ENCODE measurements at places on chromosomes 7 and 10. TPM values are rescaled to one million over a fixed set of nuclear protein-coding genes. Genes with fewer than 3 reads are reported as not detected.

Gene SPOCK2
- 0.86 TPM for total RNA-seq

Gene MNX1
- 9.5 TPM for total RNA-seq

Gene ITGB8
- 0.02 TPM for total RNA-seq

Gene GPR37
- 0.07 TPM for total RNA-seq

Gene BCAP29
- total RNA-seq: 89.6 TPM

Gene HPSE2
- 0.16 TPM for total RNA-seq

- DNase-seq: no peak
Observed at GRCh38 chr10:124126145-124126982, 33.0 kb upstream of the CHST15 start.

DNA sequence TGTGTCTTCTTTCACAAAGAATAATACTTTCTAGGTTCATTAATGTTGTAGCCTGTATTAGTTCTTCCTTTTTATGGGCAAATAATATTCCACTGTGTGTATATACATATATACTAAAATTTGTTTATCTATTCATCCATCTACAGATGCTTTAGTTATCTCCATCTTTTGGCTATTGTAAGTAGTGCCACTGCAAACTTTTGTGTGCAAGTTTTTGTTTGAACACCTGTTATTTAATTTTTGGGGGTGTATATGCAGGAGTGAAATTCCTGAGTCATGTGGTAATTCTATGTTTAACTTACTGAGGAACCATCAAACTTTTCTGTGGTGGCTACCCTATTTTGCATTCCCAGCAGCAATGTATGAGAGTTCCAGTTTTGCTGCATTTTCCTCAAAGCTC is 37.7 kb upstream of the AGR3 start:
- DNase-seq: no peak

- no peak for DNase-seq
Observed at GRCh38 chr10:60908031-60908430, 36.0 kb downstream of the RHOBTB1 start.

DNA sequence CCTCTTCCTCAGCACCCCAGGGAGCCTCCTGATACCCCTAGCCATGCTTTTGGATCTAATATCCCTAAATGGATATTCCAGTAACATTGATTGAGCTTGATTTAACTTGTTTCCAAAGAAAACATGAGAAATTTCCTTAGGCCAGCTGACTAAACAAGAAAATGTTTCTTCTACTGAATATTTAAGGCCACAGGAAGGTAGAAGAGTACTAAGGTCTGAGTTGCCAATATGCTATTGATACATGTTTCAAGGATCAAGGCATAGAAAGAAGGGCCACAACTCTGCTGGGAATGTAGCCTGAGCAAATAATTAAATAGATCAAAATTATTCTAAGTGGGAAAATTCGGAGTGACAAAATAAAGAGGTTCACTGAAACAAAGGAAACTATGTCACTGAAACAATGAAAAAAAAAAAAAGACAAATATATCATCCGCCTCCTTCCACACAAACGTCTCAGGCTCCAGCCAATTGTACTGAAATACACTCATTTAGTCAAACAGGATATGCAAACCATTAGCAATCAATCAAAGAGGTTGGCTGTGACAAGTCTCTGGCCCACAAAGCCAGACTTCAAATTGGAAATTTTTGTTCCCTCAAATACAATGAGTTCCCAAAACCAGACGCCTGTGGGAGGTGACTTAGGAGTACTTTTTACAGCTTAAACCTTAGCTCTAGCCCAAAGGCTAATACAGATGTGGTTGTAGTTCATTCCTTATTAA is 396.2 kb downstream of the HTR7 start:
- DNase-seq: no peak
